Hindlimb muscle (tissue), 1 donor: ENCODE measurements at places on chromosomes 1 and 21.
A peak's percentile ranks its signal among the peaks of the same experiment; 100 is the strongest.

- peak; percentile 22 for DNase-seq
These were observed at the start of gene NMNAT2 for GRCh38 chr1:183417772-183418491. NMNAT2 (minus strand) TSS chr1:183418380; CDS start chr1:183418267, 113 bp downstream.

DNA sequence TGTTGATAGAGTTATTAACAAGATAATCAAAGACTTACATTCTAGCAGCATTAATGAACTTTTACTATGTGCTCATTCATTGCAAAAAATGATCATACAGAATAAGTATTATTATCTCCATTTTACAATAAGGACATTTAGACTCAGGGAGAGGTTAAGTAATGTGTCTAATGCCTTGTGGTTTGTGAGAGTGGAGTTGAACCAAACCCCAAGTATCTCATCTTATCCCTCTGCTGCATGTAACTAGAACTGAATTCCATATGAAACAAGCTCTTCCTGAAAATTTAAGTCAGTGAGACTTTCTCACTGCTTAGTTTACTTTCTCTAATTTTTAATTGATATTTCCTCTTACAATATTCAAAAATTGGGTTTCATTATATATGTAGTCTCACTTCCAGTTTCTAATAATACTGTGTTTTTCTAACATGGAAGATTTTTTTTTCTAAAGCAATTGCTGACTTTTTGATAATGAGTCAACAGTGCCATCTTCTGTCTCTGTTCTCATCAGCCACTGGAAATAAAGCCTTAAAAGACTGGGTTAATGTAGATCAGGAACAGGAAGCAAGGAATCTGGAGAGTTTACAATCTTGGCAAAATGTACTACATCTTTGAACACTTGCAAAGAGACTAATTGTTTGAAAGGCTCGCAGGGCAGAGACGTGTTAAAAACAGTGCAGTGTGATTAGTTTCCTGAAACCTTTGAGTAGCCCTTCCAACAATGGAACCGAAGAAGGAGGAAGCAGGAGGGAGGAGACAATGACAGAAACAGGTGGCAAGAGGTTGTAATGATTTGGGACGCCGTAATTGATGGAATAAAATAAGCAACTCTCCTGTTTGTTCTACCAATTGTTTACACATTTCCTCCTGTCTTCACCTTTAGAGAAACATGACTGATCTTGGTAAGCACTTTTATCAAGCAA, 567.6 kb downstream of the MRPL39 start:
- DNase-seq, result peak; percentile 44

DNA sequence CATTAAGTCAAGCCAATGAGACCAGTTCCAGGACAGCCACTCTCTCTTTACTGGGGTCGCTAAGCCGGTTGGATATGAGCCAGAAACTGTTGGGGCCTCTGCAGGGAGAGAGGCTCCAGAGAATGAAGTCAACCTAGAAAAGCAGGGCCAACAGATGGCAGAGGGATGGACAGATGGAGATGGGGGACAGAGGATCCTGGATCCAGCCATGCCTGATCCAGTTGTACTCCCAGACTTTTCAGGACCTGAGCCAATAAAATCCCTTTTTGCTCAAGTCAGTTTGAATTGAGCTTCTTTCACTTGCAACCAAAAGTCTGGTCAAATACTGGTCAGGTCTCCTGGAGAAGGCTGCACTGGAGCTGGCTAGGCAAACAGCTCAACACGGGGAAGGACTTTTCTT, 2.2 kb downstream of the DHCR24 start:
- DNase-seq, result no peak

- peak; percentile 1 for DNase-seq
These were observed 305.4 kb downstream of the TTLL7 start for GRCh38 chr1:83693427-83694126.

DNA sequence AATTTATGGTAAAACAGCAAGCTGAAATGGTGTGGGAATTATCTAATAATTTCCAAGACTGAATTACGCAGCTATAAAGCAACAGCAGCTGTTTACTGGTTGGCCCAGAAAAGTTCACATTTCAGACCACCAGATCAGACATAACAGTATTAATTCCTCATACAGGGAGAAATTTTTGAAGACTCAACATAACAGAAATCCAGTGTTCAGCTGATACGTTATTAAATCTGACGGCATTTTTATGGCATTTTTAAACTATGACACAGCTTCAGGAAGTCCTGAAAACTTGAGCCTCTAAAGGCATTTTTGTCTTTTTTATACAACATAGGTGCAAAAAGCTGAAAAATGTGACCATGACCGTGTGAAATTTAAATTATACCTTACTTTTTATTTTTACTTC, 91.2 kb downstream of the APP start:
- no peak for DNase-seq

DNA sequence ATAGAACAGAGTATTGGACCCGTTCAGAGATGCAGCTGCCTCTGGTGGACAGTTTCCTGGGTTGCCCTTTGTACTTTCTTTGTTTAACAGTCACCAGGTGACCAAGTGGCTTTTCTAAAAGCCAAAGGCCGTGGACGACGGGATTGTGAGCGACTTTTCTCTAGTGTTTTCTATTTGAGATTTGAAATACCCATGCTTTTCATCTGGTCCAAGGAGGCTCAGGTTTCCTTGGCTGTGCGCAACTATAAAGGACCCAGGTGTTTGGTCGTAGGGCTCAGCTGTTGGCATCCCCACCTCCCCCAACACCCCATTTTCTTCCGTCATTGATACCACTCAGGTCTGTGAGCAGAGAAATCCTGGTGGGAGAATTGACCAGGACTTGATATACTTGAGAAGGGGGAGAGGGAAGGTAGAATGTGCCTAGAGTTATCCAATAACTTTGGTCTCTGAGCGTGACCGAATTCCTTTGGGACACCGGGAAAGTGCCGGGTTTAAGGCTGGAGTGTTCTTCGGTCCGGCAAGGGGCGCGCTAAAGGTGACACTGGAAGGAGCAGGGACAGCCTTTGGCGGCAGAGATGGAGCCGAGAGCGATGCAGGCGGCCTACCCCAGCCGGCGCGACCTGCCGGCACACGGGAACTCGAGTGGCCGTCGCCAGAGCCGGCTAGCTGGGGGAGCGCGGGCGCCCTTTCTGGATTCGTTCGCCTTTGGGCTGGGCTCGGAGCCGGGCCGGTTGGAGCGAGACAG, 83.4 kb upstream of the BMP8A start:
- DNase-seq, result peak; percentile 56

- no peak for DNase-seq
These were observed 292.8 kb upstream of the VAMP3 start for GRCh38 chr1:7478142-7478790.

DNA sequence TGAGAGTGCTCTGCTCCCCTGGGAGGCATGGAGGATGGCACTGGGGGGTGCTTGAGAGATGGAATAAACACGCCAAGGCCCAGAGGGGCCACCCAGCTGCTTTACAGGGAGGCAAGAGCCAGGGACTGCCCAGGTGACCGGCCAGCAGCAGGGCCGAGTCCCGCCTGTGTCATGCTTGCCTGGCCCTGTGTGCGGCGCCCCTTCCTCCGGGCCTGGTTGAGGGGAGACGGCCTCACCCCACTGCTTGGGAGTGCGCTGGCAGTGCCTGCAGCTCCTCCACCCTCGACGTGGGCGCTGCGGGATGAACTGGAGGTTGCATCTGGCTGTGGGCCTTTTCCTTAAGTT, 33.1 kb upstream of the COL6A2 start:
- no peak for DNase-seq

- no peak for DNase-seq
These were observed 10.1 kb downstream of the DIPK1A start for GRCh38 chr1:92951141-92951582.

DNA sequence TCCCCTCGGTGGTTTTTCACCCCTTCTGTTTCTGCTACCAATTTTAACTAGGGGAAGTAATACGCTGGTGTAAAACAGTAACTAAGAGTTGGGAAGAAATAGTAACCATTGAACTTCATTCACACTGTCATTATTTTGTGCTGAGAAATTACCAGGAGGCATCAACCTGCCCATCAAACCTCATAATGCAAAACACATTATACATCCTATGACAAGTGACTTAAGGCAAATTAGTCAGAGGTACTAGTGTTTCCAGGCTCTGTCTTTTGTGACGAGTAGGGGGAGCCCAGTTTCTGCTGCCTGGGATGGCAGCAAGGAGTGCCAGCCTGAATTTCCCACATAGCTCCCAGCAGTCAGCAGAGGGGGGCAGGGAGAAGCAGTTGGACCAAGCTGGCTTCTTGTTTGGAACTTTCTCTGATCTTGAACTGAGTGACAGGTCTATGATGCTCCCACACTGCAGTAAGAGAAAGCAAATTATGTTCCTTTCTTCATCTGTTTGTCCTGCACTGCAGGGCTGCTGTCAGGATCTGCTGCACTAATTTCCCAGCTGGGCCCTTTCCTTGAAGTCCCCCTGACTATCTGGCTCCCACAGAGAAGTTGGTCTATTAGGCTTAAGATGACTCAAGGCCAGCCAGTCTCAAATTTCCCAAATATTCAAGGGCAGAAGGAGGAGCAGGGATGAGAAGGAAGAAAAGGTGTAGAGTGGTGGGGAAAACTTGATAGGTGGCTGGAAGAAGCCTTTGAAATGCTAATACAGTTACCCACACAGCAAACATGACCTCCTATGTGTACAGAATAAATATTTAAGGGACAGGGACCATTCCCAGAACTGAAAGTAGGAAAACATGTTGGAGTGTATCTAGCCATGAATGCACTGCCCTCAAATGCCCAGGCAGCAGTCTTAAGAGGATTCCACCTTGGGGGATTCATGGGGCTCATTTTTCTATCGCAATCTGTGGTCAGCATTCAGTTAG, 322.8 kb downstream of the SEC16B start:
- DNase-seq, result no peak

GRCh38 chr1:167186771-167187170, 33.9 kb upstream of the POU2F1 start:
- no peak for DNase-seq

- DNase-seq, result no peak
These were observed 75.3 kb upstream of the RALGPS2 start for GRCh38 chr1:178649582-178650350.

GRCh38 chr1:60847855-60848582, 234.3 kb upstream of the NFIA start:
- no peak for DNase-seq

DNA sequence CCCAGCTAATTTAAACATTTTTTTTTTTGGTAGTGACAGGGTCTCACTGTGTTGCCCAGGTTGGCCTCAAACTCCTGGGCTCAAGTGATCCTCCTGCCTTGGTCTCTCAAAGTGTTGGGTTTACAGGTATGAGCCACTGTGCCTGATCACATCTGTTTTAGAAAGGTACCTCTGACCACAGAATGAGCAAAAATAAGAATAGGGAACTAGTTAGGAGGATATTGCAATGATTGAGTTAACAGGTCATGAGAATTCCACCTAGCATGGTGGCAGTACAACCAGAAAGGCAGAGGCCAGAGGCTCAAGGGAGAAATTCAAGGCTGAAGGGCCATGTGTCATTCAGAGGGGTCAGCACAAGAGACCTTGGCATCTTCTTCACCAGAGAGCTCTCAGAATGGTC, 49.6 kb downstream of the ELAPOR1 start:
- DNase-seq, result no peak

DNA sequence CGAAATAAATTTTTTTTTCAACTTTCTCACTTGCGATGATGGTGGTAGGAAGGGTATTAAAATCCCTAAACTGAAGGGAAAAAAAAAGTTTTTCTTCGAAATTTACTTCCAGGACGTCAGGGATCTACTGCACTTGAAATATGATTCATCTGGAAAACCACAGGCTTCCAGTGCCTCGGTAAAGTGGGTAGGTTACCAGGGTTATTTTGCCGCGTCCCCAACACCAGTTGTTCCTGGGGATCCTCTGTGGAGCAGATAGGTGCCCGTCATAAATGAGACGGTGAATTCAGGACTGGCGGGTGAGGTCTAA, 773 bp downstream of the RABIF start:
- no peak for DNase-seq

- DNase-seq, result no peak
These were observed 900.6 kb downstream of the NCAM2 start for GRCh38 chr21:21898801-21899200.

DNA sequence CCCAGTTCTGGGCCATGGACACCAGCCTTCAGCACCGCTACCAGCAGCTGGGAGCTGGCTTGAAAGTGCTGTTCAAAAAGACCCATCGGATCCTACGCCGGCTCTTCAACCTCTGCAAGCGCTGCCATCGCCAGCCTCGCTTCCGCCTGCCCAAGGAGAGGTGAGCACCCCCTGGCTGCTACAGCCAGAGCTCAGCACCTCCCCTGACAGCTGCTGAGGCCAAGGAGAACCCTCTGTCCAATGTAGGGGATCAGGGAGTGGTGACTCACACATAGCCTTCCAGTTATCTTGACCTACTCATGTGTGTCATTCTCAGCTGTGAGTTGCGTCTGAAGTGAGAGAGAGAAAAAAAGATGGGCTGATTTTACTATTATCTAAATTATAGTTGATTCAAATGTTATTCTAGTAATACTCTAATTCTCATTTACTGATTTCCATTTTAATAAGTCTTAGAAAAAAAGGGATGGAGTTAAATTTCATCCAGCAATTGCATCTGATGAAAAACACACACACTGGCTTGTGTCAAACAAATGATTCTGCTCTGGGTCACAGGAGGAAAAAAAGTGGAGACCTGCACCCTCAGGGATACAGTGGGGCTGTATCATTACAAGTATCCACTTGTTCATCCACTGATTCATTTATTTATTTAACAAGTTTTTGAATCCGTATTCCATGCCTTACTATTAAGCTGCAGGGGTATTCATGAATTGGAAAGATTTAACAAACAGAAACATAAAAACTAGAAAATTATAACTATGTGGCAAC, 108.0 kb downstream of the BRINP2 start:
- DNase-seq, result no peak

GRCh38 chr1:30416221-30416820, 307.1 kb downstream of the MATN1 start:
- no peak for DNase-seq

DNA sequence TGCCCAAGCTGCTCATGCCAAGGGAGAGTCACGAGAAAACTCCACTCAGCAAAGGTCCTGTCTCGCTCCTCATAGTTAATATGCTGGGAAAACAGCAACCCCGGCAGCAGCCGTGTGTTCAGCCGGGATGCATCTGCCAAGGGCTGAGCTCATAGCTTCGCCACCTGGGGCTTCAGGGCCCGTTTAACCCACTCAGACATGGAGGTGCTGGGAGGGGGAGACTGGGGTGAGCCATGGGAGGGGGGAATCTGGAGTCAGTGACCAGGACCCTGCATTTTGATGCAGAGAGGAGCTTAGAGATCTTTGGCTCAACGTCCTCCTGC, 283.4 kb downstream of the PTPRU start:
- DNase-seq, result no peak

DNA sequence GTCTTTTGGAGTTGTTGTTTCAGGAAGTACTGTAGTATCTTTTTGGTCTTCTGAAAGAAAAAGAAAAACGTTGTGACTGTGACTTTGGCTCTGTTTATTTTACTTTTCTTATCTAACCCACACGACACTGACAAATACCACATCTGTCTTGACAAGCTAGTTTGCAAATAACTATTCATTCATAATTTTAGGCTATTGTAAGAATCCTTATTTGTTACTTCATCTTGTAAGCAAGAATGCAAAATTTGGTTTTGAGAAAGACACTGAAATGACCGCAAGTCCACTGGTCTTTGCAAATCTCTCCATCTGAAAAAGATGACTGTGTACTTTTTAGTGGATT, 12.7 kb downstream of the TGFB2 start:
- no peak for DNase-seq

- DNase-seq, result no peak
These were observed 20.1 kb upstream of the DONSON start for GRCh38 chr21:33608559-33608958.

- DNase-seq, result no peak
These were observed at the start of gene NCF2 for GRCh38 chr1:183590244-183591191. NCF2 (minus strand) TSS chr1:183590459; CDS start chr1:183590329, 130 bp downstream.

GRCh38 chr1:169024800-169025271, 81.7 kb upstream of the ATP1B1 start:
- no peak for DNase-seq

GRCh38 chr1:209416039-209416438, 167.5 kb upstream of the CAMK1G start:
- DNase-seq, result no peak
